Left cardiac atrium (tissue), 4 donors: ENCODE measurements at places on chromosomes 11 and 22.

DNA sequence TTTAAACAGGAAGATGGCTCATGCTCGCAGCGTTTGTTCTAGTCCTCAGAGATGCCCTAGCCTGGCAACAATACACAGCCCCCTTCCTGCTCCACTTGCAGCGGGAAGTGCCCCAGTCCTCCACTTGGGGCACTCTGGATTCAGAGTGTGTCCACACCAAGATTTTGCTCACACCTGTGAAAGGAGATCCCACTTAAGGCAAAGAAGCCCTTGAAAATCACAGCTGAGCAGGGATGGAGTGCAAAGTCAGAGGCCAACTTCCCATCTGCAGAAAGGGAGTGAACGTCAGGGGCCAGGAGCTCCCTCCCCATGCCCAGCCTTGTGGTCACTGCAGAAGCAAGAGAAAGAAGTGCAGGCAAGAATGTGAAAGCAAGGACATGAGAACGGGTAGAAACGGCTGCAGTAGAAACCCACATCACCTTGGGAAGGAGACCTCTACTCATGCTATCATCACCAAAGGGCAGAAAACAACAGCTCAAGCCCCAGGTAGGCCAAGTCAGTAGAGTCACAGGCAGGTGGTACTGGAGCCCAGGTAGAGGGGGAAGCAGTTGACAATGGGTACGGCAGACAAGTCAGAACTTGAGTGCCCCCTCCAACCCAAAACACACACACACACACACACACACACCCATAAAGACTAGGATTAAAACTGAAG lies 157.4 kb downstream of the BUD13 start:
- DNase-seq: no peak

DNA sequence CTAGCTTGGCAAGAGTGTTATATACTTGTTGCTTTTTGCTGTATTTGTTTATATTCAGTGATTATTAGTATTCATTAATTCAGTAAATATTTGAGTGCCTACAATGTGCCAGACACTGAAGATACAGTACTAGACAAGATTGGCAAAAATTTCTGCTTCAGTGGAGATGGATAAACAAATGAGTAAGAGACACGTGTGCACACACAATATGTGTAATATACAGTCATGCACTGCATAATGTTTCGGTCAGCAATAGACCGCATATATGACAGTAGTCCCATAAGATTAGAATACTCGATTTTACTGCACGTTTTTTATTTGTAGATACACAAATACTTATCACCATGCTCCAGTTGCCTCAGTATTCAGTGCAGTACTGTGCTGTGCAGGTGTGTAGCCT lies 104.9 kb upstream of the GAL start:
- DNase-seq: no peak

DNA sequence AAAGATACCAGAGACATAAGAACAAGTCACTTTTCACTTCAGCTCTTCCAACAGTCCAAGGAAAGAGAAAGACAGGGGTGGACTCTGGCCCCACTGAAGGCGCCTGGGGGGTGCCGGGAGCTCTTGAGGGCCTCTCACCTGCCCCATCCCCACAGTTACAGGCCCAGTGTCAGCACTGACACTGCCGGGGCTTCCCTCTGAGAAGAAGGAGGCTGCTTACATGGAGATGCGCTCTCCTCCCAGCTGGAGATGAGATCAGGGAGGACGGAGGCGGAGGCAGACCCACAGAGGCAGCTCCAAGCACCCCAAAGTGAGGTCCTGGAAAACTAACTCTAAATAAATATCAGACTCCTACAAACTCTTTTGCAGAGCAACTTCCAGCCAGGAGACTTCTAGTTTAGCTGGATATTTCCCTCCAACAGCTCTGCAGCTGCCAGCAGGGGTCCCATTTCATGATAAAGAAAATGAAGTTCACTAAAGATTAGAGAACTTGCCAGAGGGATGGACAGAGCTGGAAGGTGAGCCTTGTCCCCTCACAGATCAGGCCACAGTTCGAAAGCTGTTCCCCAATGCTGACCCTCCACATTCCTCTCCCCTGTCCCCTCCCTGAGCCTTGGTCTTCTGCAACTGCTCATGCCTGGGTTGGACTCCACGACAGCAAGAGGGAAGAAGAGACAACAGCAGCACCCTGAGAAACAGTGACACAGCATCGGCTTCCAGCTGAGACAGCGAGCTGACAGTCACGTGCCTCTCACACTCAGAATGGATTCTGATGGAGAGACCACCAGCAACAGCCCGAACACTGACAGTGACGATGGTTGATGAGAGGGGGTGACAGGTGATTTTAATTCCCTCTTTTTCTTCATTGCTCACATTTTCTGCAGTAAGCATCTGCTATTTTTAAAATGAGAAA lies 5.8 kb downstream of the CARS1 start:
- DNase-seq: peak; percentile 17

- DNase-seq: no peak
Observed at GRCh38 chr11:3823303-3823702, 14.9 kb downstream of the PGAP2 start.

DNA sequence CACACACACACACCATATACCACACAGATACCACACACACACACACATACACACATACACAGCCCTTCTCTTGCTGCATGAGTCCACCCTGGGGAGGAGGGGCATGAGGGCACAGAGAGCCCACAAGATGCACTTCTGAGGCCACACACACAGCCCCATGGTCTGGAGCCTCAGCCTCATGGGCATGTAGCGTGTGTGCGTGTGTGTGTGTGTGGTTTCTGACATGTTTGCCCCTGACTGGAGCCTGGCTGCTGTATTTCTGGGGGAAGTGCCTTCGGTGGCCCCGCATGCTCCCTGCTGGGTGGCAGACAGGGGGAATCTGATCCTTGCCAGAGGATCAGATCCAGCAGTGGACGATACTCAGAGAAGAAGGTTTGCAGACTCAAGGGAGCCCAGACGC lies 97.0 kb upstream of the PRR5 start:
- DNase-seq: no peak
